CD4-positive, alpha-beta T cell treated with Interleukin-21 for 1 hour (primary cell): ENCODE measurements at places on chromosomes 6 and 20.

DNA sequence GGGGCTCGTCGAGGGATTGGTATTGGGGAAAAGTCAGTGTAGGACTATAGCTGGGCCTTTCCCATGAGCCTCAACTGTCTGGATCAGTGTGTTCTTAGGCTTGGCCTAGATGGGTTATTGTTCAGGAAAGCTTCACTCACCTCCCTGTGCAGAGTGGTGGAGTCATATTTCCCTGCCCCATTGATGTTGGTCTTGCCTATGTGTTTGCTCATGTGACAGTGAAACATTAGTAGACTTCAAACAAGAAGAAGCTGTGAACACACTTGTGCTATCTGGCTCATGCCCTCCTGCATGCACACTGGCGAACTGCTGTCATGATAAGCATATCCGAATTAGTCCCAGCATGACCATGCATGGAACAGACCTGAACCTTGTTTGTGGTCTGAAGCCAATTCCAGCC lies 171.1 kb downstream of the DHX35 start:
- DNase-seq, result no peak

DNA sequence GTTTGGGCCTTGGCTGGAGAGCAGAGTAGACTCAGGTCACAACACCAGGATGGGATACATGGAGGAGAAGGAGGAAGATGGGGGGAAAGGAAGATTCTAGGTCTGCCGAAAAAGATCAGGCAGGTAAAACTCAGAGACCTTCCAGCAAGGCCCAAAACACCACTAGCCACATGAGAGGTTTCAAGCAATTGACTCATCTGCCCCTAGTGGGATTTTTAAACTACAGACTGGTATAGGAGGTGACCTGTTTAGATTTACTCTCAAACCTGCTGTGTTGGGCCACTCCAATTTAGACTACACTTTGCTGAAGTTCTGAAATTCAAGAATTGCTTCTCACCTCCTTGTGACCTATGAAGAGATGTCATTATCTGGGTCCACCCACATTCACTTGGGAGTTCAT lies 236.9 kb upstream of the SASH1 start:
- no peak for DNase-seq

GRCh38 chr6:5215159-5215558 lies 45.6 kb downstream of the LYRM4 start:
- DNase-seq, result no peak

DNA sequence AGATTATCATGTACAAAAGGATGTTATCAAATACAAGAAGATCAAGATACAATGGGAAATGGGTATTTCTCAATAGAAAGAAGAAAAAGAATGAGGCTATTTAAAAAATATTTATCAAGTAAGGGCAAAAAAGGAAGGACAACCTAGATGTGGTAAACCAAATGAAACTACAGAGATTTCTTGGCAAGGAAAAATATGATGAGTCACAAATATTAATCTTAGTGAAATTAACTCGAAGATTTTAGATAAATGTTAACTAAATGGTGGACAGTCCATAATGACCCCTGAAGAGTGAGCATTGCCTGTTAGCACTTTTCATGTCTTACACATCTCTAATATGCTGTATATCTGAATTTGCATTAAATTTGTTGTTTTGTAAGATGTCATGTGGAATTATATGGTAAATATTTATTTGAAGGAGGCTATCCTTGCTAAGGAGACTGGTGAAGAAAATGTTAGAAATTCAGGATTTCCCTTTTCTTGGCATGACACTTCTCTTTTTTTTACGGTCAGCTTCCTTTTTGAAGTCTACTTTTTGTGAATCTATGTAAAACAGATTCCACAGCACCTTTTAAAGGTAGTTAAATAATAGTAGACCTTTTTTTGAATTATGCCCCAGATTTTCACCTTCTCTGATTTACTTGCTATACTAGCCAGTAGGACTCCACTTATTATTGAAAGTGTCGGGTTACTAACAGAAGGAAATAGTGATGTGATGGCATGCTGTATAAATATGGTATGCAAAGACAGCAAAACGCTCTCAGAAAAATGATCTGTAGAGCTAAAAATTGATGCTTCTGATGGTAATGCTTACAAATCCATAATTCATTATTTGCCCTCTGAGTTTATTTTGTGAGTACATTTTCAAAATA lies 120.5 kb downstream of the HIVEP1 start:
- no peak for DNase-seq

DNA sequence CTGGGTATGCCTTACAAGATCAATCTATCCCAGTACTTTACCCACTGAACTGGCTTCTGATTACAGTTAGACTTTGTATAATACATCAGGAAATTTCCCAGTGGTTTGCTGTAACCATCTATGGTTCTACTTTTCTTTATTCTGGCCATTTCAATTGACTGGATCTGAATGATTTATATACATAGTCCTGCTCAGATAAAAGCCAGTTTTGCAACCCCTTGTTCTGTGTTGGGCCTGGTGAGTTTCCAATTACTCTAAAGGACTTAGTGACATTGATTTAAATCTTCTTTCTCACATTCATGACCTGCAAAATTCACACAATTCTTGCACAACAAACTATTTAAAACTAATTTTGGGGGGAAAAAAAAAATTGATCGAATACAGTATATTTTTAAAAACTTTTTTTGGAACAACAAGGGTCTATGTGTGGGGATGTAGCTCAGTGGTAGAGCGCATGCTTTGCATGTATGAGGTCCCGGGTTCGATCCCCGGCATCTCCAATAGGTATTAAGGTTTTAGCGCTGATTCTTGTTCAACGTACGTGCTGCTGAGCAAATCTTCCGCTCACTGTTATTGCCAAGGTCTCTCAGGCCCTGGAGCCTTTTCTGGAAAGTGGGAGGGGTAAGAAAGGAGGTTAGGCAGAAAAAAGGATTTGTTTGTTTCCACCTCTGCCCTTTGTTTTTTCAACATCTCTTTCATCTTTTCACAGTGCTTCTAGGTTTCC lies 117.5 kb downstream of the GPX5 start:
- DNase-seq, result no peak

GRCh38 chr20:63969838-63970713 lies at the start of gene ZNF512B:
Gene ZNF512B (minus strand): TSS chr20:63969930. CDS start chr20:63967950, 1,980 bp downstream.
- peak; percentile 66 for DNase-seq

DNA sequence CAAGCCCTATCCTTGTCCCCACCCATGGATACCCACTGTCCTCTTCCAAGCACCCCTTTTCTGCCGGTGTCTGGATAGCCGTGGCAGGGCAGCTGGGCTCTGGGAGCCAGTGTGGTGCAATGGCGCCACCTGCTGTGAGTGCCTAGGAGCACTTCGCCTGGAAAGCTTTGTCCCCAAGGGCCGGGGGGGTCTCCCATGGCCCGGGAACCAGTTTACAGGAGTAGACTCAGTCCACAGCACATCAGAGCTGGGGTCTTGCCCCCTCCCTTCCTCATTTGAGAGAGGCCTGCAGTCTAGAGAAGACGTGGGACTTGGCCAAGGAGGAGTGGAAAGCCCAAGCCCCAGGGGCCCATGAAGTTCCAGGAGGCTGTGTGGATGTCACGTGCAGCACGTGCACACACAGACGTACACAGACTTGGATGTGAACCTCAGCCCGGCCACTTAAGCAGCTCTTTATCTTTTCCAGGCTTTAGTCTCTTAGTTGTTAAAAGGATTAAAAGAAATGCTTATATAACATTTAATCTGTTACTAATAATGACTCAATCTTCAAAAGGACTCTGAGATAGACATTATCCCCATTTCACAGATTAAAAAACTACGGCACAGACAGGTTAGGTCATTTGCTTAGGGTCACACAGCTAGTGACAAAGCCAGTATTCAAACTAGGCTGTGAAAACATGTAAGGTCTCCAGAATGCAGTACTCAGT lies 40.9 kb upstream of the CDH22 start:
- DNase-seq, result peak; percentile 43

DNA sequence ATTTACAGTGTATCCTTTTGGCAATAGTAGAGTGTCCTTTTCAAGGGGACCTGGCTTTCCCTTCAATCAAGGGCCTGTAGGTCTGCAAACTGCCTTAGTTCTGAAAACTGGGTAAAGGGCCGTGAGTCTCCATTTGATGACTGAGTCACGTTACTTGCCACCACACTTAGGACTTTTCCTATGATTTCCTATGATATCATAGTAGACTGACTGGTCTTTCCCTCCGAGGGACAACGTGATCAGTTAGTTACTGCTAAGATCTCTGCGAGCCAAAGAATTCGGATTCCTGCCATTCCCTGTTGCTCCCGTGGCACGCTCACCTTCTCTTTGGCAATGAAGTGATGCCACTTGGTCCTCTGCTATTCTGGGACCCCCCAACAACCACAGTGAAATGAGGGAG lies 8.4 kb downstream of the ZNF831 start:
- no peak for DNase-seq

DNA sequence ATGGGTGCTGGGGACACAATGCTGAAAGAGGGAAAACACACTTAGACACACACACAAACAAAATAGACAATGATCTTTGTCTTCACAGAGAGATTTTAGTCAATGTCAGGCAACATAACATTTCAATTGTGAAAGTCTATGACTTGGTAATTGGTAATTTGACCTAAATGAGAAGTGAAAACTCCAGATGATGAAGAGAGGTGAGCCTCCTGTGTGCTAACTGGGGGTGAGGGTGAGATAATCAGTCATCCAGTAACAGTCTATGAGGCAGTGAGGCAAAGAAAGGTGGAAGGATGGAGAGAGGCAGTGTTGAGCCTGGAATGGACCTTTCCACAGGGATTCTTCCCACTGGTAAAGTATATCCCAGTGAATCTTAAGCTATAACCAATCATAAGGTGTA lies 744.2 kb downstream of the MAFB start:
- no peak for DNase-seq

DNA sequence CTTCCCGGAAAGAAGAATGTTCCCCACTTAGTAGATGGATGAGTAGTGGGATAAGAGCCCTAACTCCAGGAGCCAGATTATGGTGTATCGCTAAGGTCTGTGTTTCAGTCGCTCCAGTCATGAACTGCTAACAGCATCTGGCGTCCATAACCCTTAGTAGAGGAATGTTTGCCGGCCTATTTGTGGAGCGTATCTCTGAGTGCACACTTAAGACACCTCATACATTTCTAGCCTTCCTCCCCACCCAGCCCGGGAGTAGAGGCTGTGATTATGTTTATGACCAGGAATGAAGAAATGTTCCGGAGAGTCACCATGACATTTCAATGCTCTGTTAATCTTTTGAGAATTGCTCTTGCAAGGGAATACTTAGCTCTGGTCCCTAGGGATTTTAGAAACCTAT lies 251.1 kb upstream of the SOX4 start:
- no peak for DNase-seq

DNA sequence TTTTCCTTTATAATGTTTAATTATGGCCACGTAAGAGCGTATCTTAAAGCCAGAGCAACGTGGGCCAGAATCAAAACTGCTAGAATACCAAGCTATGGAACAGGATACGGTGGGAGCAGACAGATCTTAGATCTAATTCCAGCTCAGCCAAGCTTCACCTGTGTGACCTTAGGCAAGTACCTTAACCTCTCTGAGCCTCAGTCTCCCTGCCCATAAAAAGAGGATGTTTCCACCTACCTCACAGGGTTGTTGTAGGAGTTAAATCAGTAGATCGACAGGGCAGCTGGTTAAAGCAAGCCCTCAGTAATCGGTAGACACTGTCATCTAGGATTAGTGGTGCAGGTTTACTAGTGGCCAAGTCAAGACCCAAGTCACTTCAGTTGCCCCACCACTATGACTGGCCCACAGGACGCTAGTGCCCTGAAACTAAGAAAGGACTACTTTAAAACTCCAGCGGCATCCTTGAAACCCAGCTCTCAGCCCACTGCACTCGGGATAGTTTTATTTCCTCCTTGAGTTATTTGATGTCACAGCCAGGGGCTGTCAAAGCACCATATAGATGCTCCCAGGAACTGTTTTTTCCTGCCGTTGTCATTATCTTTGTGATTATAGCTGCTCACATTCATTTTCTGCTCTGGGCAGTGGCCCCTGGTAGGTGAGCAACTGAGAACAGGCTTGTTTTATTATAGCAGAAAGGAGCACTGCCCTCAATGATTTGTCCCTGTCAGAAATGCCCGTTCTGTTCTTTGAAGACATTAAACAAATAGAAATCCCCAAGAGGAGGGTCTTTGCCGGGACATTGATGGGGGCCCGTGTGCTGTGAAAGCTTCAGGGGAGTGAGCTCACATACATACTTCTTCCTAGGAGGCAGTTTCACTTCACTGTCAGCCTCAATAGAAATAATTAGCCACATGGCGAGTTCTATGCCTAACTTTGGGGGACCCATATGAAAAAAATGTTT lies 63.1 kb downstream of the ISM1 start:
- DNase-seq, result no peak

GRCh38 chr20:50510706-50511542 lies 741 bp downstream of the PTPN1 start:
- DNase-seq, result peak; percentile 29

- DNase-seq, result no peak
Observed at GRCh38 chr20:11537032-11537431, 380.7 kb upstream of the BTBD3 start.

DNA sequence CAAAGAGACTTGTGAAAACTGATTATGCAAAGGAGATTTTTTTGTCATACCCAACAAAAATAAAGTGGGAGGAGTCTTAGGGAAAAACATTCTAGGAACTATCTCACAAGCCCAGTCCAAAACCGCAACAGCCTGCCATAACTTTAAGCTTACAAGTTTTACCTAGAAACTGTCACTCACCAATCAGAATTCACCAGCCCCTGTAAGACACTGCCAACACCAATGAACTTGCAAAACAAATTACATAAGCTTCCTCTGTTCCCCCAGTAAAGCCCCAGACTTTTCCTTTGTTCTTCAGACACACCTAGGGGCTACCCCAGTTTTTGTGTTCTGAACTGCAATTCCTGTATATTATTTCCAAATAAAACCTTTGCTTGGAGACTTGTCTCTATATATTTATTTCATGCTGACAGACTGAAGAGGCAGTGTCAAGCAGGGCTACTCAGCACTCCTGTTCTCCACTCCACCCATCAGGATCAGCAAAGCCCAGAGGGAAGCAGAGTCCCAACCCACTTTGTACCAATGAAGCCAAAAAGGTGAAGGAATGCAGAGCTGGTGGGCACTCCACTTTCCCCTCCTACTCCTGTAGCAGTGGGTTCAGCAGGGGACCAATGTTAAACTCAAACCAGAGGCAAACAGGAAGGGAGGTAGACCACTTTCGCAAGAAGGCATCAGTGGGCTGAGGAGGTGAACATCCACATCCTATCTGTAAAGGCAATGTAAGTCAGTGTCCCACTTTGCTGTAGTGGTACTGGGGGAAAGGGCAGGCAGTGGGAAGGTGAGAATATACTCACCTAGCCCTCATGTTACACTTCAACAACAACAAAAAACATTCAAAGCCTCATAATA lies 142.5 kb upstream of the RUNX2 start:
- DNase-seq, result peak; percentile 5

- no peak for DNase-seq
Observed at GRCh38 chr6:45212976-45213375, 115.2 kb upstream of the RUNX2 start.

DNA sequence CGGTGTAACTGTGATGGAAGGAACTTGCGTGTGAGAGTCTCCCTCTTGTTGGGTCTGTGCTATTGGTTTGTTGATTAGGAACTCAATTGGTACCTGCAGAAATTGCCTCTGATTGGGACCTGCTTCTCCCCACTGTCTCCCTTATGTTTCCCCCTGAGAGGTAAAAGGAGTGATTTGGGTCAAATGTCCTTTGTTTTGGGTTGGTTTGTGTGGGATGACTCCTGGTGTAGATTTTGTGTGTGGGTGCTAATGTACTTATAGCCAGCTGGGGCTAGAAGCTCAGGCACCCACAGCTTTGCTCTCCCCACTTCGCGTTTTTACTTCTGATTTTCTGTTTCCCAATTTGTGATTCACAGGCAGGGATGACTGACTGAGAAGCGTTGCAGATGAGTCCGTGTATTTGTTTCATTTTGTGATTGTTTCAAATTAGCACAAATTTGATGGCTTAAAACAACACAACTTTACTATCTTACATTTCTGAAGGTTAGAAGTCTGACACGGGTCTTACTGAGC lies 79.1 kb downstream of the UTRN start:
- no peak for DNase-seq
